Natural killer cell (primary cell): ENCODE measurements at places on chromosomes 12 and 14. TPM values are rescaled to one million over a fixed set of nuclear protein-coding genes. Genes with fewer than 3 reads are reported as not detected.

- H3K27ac ChIP-seq = no peak overlapping the region
- no peak overlapping the region for H3K4me3 ChIP-seq
- H3K27me3 ChIP-seq = no peaks in the 10 kb centered on the region
- no peaks in the 10 kb centered on the region for H3K4me1 ChIP-seq
Measured at GRCh38 chr12:9104087-9104486, 11.6 kb downstream of the A2M start.

DNA sequence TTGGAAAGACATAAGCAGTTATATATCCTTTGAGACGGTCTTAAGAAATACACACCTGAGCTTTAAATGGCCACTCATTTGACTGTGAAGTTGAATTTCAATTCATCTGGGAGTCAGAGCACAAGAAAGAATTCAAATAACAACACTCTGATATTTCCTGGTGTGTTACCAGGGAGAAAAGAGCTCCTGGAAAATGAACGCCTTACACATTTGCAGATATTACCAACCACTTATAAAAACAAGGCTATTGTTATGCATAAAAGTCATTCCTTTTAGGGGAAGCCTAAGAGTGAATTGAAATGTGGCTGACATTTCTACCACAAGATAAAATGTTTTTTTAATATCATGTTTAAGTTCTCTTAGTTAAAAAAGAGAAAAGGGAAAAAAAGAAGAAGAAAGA is 229.2 kb upstream of the PLEKHG7 start:
- H3K36me3 ChIP-seq = no peaks in the 10 kb centered on the region
- no peak for DNase-seq
- H3K4me3 ChIP-seq = no peak overlapping the region
- no peak overlapping the region for H3K27ac ChIP-seq
- no peaks in the 10 kb centered on the region for H3K27me3 ChIP-seq

DNA sequence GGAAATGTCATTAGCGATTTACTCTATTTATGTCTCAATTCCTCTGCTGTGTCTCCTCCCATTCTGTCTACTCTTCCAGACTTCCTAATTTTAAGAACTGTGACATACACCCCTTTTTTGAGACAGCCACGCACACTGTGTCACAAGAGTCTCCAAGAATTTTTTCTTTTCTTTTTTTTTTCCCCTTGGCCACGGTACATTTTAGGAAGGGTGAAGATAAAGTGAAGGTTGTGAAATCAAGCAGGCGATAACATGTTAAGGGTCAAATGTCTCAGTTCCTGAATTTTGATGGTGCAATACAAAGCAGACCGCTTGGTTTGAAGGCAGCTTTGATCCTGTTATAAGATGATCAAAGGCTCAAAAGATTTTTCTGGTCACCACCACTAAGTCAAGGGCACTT is 4.3 kb downstream of the OLR1 start:
- no peak overlapping the region for H3K4me3 ChIP-seq
- no peak overlapping the region for H3K27ac ChIP-seq
- H3K27me3 ChIP-seq = no peaks in the 10 kb centered on the region
- H3K4me1 ChIP-seq = peaks cover 3% of the 10 kb centered on the region

The RIC8B gene
- 12.1 TPM for total RNA-seq
